ENCODE measurements at places on chromosomes 3 and 15. TPM values are rescaled to one million over a fixed set of nuclear protein-coding genes. Genes with fewer than 3 reads are reported as not detected.

The TMEM207 gene
- not detected for polyA plus RNA-seq

The NT5DC2 gene
- polyA plus RNA-seq: 3.4 TPM

The SAXO2 gene
- 6.4 TPM for polyA plus RNA-seq

The CCDC54 gene
- not detected for polyA plus RNA-seq

The SAMD7 gene
- polyA plus RNA-seq: not detected

The NAALADL2 gene
- polyA plus RNA-seq: 5.1 TPM

The LSMEM2 gene
- not detected for polyA plus RNA-seq

The BAHD1 gene
- 0.83 TPM for polyA plus RNA-seq

Data from Purkinje cell (primary cell).